ENCODE measurements at places on chromosomes 2 and 18. TPM values are rescaled to one million over a fixed set of nuclear protein-coding genes. Genes with fewer than 3 reads are reported as not detected.

Gene GPR39
- polyA plus RNA-seq, result 0.14 TPM

Gene IL18RAP
- 0.14 TPM for polyA plus RNA-seq

Gene FLACC1
- not detected for polyA plus RNA-seq

Gene IGFBP5
- polyA plus RNA-seq, result 392 TPM

Gene GPBAR1
- 1.8 TPM for polyA plus RNA-seq

Gene PLA2R1
- polyA plus RNA-seq, result not detected

Gene DHRS9
- 0.24 TPM for polyA plus RNA-seq

Gene BOLA3
- 22.3 TPM for polyA plus RNA-seq

Gene CEBPZ
- polyA plus RNA-seq, result 44.9 TPM

Gene PREPL
- 147 TPM for polyA plus RNA-seq

Gene SFTPB
- polyA plus RNA-seq, result not detected

Gene NPPC
- 4.7 TPM for polyA plus RNA-seq

Gene CFC1
- polyA plus RNA-seq, result not detected

Gene LIPG
- polyA plus RNA-seq, result 4.6 TPM

Gene KCNG3
- polyA plus RNA-seq, result not detected

Gene TRIB2
- 64.6 TPM for polyA plus RNA-seq

Gene RAPGEF4
- polyA plus RNA-seq, result 4.6 TPM

Gene ARL4C
- 3.3 TPM for polyA plus RNA-seq
